ENCODE measurements at places on chromosomes 16 and 17.

- DNase-seq: no peak
These were observed 75.8 kb downstream of the MRC2 start for GRCh38 chr17:62703261-62703775.

DNA sequence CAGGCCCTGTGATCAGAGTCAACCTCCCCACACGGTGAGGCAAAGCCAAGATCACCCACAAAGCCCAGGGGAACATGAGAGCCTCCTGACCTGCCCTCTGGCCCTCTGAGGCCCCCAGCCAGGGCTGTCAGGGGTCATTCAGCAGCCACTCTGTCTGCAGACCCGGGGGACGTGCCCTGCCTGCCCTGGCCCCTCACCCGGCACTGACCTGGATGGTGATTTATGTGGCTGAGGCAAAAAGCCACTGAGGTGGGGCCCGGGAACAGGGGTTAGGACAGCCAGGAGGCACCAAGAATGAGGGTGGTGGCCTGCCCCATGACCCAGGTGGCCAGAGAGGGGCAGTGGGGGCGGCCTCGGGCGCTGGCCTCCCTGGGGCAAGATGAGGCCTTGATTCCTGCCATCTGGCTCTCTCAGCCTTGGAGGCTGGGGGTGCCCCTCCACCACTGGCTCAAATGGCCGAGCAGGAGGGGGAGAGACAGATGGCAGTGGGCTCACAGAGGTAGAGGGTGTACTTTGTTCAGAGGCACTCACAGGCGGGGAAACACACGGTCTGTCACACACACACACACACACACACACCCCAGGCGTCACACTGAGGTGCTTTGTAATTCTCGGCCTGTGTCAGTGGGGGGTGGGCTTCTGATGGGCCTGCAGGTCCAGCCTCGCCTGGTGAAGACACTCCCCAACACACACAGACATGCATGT is 174.0 kb upstream of the GSE1 start:
- DNase-seq: no peak

DNA sequence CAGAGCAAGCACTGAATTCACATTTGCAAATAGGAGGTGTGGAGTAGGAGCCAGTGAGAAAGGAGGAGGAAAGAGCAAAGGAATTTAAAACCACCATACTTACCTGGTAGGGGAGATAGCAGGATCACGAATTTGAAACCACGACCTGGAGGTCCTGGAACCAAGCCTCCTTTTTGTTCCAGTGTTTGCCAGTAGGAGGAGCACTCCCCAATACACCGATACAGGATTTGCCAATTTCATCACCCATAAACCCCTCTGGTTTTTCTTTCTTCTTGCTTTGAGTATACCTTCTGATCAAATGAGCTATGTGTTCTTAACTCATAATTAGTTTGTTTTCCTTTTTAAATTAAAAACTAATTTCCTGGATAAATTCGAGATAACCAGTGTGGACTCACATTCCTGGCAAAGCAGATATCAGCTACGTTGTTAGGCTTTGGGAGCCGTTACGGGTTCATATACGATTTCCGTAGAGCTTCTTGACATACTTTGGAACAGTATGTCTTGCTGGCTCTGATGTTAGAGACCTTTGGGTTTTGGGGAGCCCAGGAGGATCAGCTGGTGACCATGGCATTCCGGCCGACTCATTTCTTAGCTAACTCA is 22.7 kb downstream of the BCO1 start:
- DNase-seq: no peak

- DNase-seq: no peak
These were observed 6.1 kb downstream of the KIF19 start for GRCh38 chr17:74332017-74332650.

DNA sequence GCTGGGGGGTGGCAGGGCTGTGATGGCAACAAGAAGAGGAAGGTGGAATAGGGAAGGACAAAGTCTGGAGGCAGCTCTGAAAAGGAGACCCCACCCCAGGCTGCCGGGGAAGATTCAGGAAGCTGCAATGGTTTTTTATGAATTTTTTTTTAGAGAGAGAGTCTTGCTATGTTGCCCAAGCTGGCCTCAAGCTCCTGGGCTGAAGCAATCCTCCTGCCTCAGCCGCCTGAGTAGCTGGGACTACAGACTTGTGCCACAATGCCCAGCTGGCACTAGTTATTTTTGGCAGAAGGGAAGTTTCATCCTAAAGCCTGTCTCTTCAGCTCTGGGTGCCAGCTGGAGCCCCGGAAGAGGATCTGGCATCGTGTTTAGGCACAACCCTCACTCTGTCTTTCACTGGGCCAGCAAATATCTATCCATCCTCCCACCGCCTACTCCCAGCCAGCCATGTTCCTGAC is 1.3 kb upstream of the CES3 start:
- DNase-seq: no peak

DNA sequence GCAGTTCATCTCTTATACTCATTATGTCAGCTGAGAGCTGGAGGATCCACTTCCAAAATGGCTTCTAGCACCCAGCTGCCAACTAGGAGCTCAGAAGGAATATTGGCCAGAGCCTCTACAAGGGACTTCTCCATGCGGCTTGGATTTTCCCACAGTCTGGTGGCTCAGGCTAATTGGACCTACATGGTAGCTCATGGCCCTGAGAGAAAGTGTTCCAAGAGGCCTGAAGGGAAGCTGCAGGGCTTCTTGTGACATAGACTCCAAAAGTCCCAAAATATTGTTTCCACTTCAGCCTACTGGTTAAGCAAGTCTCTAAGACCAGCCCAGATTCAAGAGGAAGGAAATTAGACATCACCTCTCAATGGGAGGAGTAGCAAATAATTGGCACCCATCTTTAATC is 6.8 kb downstream of the NOG start:
- DNase-seq: no peak

GRCh38 chr16:68711421-68712139 is 25.5 kb upstream of the CDH1 start:
- DNase-seq: no peak

DNA sequence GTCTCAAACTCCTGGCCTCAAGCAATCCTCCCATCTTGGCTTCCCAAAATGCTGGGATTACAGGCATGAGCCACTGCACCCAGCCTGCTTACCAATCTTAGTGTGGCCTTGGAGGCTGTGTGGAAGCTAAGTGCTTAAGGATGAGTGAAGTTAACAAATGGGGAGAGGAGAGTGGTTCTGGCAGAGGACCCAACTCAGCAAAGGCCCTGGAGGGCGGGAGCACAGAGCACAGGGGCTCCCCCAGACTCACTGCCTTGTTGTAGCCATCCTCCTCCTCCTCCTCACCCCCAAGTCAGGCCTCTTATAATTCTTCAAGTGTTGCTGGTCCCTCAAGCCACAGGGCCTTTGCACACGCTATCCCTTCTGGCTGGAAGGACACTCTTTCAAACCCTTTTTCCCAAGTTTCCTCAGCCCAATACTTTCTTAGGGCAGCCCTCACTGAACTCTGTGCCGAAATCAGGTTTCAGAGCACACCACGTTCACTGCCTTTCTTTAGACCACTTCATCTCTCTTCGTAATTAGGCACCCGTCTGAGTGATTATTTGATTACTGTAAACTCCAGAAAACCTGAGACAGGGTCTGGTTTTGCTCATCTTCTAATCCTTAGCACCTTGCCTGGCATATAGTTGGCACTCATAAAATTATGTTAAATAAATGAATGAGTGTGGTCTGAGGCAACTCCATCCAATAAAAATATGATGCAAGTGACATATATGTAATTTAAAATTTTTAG is 23.4 kb downstream of the NGFR start:
- DNase-seq: no peak

DNA sequence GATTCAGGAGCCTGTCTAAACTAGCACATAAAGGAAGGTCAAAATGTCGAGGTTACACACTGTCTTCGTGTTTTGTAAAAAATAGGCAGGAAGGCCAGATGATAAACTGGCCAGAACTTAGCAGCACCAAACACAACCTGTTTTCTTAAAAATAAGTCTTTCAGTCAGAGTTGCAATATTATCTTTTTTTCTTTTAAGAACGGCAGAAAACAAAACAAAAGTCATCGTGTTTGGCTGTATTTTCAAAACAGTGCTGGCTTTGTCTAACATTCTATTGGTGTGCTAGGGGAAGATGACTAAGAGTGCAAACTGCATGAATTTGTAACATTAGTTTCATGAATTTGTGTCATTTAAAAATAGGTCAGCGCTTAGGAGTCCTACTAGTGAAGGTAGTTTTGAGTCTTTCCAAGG is 5.3 kb downstream of the MAF start:
- no peak for DNase-seq

Measured in T-helper 9 cell (primary cell).